ENCODE measurements at places on chromosomes 6 and 20. TPM values are rescaled to one million over a fixed set of nuclear protein-coding genes. Genes with fewer than 3 reads are reported as not detected.

SRF gene
- total RNA-seq = 53.0 TPM

WFDC10B gene
- total RNA-seq = not detected

MRAP2 gene
- total RNA-seq = not detected

VWA7 gene
- total RNA-seq = 6.3 TPM

FRK gene
- 1.7 TPM for total RNA-seq

CGAS gene
- total RNA-seq = 1.6 TPM

SIGLEC1 gene
- total RNA-seq = 2.2 TPM

CPNE5 gene
- not detected for total RNA-seq

PNLDC1 gene
- not detected for total RNA-seq

MAP1LC3A gene
- 55.5 TPM for total RNA-seq

HMGCLL1 gene
- total RNA-seq = 0.53 TPM

CD24 gene
- 5.9 TPM for total RNA-seq

FOXS1 gene
- 0.33 TPM for total RNA-seq

TMC2 gene
- not detected for total RNA-seq

HLA-DQB1 gene
- total RNA-seq = 2.2 TPM
